Pons (tissue), 1 donor: ENCODE measurements at places on chromosomes 13 and 19.
A peak's percentile ranks its signal among the peaks of the same experiment; 100 is the strongest.

- DNase-seq: no peak
Observed at GRCh38 chr19:52948025-52948770, 14.5 kb downstream of the ZNF816 start.

DNA sequence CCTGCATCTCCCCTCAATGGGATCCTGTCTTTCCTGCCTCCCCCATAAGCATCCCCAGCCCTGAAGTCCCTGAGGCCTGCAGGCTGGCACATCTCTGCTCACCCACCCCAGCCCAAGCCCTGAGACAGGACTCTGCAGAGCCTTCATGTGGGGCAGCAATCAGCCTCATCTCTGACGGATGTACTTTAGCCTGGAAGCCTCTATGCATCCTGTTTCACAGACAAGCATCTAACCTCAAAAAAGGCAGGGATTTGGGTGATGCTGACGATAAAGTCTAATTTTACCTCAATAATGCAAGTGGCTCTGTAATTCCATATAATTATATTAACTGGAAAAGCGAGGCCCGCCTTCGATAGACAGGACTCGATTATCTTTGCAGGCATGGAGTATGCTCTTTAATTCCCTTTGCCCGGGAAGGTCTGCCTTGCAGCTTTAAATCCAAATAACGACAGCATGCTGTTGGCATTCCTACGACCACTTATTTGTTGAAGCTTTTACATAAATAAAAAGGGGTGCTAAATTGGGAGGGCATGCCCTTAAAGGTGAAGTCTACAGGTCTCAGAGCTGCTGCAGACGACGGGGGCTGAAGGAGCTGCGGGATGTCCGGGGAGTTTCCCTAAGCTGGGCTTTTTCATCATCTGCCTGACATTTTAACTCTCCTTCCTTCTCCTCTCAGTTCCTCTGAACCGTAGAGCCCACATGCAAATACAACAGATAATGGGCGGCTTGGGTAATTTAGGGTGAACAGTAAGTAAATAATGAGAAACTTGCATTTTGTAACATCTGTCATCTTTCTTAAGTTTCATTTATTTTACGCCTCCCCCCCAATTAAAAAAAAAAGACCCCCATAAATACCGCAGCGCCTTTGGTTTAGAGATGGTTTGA, 211.5 kb downstream of the URI1 start:
- DNase-seq: no peak

DNA sequence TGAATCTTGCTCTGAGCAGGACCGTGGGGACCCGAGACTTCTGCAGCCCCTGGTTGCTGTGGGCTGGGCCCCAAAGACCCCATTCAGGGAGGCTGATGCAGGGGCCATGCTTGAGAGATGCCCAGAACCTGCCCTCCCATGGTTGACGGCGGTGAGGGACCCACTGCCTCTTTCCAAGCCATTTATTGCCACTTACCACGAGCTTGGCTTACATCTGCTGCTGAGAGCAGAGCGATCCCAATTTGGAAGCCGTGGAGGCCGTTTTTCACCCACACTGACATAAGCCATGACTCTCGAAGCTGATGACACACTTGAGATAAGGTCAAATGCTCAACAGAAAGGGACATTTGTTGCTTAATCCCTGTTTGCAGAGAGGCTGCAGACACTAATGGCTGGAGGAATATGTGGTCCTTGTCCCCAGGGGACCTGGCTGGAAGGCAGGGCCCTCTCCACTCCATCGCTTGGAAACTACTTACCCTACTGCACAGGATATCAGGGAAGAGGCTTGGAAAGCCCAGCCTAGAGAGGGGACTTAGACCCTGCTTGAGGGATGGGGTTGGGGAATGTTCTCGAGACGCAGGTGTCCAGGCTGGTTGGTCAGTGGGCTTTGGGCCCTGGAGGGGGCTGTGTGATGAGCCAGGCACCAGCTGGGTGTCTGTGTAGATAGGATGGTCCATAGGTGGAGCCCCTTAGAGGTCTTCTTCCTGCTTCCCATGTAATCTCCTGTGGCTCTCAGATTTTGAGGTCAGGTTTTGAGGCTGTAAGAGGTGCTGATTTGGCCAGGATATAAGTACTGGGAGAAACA, 15.3 kb downstream of the ZNF536 start:
- no peak for DNase-seq

DNA sequence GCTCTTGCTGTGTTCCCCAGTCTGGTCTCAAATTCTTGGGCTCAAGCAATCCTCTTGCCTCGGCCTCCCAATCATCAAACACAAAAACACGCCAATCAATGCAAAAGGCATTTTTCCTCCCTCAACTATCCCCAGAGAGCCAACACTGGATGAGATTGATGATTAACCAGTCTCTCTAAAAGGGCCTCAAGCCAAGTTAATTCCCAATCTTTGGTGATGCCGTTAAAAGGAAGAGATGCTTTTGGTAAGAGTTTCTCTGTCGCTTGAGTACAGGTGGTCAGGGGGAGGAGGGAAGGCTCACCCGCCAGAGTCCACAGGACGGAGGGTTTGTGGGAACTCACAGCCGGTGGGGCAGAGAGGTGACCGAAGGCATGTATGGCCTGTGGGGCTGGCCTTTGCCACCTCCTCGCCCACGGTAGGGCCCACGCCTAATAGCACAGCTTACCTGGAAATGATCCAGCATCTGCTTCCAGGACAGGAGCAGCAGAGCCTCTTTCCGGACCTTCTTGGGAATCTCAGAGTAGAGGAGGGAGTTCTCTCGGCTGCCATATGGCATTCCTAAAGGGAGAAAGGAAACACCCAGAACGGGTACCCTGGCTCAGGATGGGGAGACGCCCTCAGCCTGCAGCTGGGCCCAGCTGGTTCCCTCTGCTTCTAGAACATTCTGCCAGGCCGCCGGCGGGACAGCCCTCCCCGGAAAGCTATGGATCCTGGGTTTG, 18.1 kb downstream of the DPP9 start:
- DNase-seq: no peak

DNA sequence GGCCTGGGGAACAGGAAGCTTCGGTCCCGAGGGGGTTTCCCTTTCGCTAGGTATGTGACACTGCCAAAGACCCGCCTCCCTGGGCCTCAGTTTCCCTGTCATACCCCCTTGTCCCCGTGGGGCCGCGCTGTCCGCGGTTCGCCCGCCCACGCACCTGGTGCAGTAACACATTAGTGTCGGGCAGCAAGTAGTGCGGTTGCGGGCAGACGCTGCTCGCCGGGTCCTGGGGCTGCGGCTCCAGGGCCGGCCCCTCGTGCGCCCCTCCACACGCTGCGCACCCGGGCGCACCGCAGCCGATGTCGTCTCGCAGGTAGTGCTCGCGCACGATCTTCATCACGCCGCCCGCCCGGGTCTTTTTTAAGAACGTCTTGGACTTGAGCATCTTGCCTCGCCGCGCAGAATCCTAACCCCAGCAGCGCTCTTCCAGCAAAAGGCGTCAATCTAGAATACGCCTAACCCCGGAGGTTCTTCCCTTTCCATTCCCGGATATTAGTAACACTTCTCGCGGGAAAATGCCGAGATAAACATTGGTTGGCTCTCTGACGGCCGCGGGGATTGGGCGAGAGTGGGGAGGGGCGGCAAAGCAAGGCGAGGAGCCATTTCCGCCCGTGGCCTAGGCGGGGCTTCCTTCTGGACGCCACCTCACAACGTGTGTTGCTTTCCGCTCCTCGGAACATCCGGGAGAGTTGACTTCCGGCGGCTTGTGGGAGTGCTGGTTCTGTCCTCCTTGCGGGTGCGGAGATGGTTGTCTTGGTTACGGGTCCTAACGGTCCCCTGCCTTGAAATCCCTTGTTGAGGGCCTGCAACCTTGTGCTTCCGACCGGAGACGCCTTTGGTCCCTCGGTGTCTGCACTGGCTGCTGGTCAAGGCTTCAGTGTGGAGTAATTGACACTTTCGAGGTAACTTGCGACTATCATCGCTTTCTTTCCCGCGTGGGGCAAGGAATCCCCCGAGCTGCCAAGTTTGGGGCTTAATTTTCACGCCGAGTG, at the start of the genes DIS3 and PIBF1:
Gene DIS3 (minus strand): TSS at position 450 of the 989 bp plus-strand sequence. CDS start 68 bp downstream, at position 382.
Gene PIBF1 (plus strand): TSS at position 683 of the 989 bp plus-strand sequence. CDS start 1,337 bp downstream, outside the sequence.
- DNase-seq: peak; percentile 97

DNA sequence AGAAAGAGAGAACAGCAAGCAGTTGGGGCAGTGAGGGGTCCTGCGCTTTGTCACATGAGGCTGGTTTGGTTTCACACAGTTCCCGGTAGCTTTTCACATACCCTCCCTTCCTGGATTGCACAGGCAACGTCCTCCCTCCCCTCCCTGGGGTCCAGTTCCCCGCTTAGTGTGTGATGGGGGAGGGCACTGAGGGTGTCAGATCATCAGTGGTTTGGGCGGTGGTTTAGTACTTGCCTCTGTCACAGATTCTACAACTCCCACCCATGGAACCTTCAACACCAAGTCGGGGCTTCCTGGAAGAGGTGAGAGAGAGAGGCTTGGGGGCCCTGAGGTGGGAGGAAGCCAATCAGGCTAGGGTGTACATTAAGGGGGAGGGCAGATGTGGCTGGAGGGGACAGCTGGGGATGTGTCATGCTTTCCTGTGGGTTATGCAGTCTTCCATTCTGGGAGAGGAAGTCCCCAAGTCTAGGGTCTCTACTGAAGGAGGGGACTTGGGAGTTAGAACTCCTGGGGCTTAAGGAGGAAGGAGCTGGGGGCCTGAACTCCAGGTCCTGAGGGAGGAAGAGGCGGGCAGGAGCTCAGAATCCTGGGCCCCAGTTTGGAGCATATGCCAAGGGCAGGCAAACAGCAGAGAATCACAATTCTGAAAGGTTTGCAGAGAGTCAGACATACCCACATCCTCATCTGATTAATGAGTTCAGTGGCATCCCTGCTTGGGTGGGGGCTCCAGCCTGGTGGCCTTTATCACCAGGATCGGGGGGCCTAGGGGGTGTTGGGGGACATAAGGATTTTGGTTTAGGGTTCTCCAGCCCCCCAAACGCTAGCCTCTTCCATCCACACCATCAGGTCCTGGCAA, at the start of gene NKG7:
Gene NKG7 (minus strand): TSS at position 6 of the 856 bp plus-strand sequence. CDS start 119 bp downstream, outside the sequence.
- DNase-seq: no peak

DNA sequence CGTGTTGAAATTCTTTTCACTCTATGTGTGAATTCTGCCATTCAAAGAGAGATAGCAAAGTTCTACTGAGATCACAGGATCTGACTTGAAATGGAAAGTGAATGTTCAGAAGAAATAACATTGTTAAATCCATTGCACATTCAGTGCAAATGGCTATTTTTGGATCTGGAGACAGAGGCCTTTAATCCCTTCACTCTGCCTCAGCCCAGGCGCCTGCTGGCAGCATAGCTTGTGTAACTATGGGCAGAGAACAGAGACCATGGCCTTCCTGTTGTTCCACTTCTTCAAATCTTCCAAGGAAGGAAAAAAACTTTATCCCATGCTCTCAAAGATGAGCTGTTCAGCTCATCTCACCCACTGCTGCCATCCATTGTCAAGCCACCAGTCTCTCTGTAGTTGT, 265.4 kb downstream of the LMO7 start:
- DNase-seq: no peak

- DNase-seq: no peak
Observed at GRCh38 chr13:94481941-94482340, 2.5 kb upstream of the DCT start.

DNA sequence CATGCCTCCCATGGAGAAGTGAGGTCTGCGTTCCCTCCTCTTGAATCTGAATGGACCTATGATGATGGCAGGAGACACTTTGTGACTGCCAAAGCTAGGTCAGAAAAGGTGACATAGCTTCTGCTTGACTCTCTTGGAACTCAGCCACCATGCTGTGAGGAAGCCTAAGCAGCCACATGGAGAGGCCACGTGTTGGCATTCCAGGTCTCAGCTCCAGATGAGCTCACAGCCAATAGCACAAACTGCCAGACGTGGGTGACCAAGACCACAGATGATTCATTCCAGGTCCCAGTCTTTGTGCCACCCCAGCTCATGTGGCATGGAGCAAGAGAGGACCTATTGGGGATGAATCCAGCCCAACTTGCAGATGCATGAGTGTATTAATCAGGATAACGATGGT, 8.7 kb upstream of the GGACT start:
- no peak for DNase-seq
